ENCODE measurements at places on chromosomes 12 and 14. TPM values are rescaled to one million over a fixed set of nuclear protein-coding genes. Genes with fewer than 3 reads are reported as not detected.

FAM181A gene
- not detected for total RNA-seq

DNA sequence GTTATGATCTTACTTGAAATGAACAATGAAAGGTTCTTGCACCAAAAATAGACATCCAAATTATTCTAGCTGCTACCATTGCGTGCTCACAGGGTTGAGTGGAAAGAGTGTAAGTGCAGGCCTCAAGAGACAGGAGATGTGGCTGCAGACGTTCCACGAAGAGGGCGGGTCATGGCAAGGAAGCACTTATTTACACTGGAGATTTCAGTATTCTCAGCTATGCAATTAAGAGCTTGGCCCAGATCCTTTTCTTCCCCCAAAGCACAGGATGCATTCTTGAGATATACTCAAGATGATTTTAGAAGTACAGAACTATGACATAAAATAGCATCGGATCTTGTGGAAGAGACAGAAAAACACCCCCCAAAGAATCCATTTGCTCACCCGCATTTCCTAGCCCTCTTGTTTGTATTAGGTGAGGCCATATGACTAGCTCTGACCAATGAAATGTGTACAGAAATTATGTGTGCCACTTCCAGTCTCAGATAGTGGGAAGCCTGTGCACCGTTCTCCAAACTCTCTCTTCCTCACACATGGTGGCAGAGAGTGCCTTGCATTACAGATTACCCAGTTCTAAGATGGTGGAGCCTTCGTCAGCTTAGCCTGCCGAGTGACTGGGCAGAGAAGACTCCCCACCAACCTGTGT is 261.4 kb downstream of the TTC8 start:
- H3K36me3 ChIP-seq: no peaks in the 10 kb centered on the region
- no peaks in the 10 kb centered on the region for H3K27me3 ChIP-seq
- no peaks in the 10 kb centered on the region for H3K4me1 ChIP-seq
- DNase-seq: peak; percentile 33
- no peak overlapping the region for H3K4me3 ChIP-seq

DNA sequence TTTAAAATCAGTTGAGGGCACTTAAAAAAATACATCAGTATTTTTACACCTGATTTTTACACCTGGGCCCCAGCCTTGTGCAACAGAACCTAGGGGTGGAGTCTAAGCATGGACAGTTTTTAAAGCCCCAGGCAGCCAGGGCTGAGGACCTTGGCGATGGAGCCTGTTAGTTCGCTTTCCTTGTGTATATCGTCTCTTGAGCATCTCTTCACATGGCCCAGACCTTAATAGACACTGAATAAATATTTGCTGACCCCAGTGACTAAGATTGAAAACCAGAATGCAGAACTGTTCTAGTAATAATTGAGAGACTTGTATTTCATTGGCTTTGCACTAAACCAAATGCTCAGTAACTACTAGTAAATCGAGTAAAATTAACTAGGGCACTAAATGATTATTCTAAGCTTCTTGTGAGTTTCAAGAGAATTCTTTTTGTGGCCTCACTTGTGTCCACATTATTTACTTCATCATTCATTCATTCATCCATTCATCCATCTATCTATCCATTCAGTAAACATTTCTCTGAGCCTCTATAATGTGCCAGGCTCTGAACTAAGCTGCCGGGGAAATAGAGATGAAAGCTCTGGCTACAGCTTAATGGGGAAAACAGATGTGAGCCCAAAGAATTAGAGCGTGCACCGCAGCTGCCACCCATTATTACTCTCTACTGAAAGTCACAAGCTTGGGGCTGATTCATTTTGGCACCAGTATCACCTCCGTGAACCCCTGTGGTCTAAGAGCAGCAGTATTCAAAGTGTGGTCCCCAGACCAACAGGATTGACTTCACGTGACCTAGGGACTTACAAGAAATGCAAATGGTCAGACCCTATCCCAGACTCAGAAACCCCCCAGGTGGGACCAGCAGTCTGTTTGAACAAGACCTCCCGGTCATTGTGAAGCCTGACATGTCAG is 30.7 kb upstream of the BCL7A start:
- H3K4me3 ChIP-seq: no peak overlapping the region
- H3K4me1 ChIP-seq: peaks cover 7% of the 10 kb centered on the region
- no peaks in the 10 kb centered on the region for H3K27me3 ChIP-seq
- DNase-seq: no peak

DNA sequence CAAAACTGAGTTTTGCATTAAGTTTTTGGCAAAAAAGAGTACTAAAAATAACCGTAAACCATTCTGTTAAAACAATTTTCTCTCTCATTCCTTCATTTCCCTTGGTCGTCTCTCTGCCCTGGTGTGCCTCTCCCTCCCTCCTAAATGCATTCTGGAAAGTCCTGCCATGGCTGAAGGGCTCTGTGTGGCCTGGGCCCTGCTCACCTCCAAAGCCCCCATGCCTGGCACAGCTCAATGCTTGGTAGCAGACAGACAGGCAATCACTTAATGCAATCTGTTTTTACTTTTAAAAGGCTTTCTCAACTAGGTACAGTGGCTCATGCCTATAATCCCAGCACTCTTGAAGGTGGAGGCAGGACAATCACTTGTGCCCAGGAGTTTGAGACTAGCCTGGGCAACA is 47.8 kb downstream of the CDC42BPB start:
- H3K27ac ChIP-seq: no peak overlapping the region
- no peaks in the 10 kb centered on the region for H3K36me3 ChIP-seq
- DNase-seq: no peak
- no peak overlapping the region for H3K4me3 ChIP-seq
- H3K4me1 ChIP-seq: peaks cover 5% of the 10 kb centered on the region
- no peaks in the 10 kb centered on the region for H3K27me3 ChIP-seq

LRP1-AS gene
- total RNA-seq: not detected

CCDC196 gene
- total RNA-seq: not detected

DNA sequence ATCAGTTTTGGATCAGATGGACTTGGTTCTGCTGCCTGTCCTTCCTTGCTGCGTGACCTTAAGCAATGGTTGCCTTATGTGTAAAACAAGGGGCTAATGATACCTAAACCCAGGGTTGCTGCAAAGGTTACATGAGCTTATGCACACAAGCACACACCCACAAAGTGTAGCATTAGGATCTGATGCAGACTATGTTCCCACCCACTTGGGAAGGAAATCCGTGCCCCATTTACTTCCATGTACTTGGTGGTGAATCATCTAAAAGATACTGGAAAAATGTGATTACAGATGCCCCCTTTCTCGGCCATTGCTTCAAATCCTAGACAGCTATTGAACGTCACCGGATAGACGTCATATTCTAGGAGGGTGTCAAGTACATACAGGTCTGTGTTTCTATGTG is 87.1 kb downstream of the PRKCH start:
- no peaks in the 10 kb centered on the region for H3K4me1 ChIP-seq
- no peaks in the 10 kb centered on the region for H3K27me3 ChIP-seq
- H3K4me3 ChIP-seq: no peak overlapping the region
- DNase-seq: no peak
- no peaks in the 10 kb centered on the region for H3K36me3 ChIP-seq

GRCh38 chr12:98179151-98179550 is 336.2 kb upstream of the TMPO start:
- no peak for DNase-seq
- no peak overlapping the region for H3K4me3 ChIP-seq
- H3K27me3 ChIP-seq: no peaks in the 10 kb centered on the region
- no peaks in the 10 kb centered on the region for H3K4me1 ChIP-seq
- H3K27ac ChIP-seq: no peak overlapping the region

DNA sequence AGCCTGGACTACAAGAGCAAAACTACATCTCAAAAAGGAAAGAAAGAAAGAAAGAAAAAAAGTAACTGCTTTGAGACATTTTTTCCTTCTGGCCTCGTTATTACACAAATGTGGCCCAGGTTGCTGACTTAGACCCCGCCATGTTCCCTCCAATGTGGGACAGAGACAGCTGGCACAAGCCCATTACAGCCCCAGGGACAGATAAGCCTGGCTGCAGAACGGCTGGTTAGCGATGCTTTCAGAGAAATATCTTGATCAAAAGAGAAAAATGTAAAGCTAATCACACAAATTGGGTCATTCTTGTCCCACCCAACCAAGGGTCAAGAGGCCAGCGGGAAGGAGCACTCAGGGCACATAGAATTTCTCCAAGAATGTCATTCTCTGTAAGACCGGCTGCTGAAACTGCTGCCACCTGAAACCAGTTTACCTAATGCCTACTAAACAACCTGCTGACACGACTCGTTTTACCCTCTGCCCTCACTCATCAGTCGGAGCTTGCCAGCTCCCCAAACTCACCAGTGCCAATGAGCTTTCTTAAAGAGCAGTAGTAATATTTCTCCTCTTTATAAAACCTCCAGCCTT is 63.1 kb downstream of the TNFAIP2 start:
- no peak overlapping the region for H3K27ac ChIP-seq
- no peak overlapping the region for H3K4me3 ChIP-seq
- H3K36me3 ChIP-seq: no peaks in the 10 kb centered on the region
- DNase-seq: no peak
- peaks cover 32% of the 10 kb centered on the region for H3K4me1 ChIP-seq

MGP gene
- total RNA-seq: 162 TPM

- H3K27ac ChIP-seq: no peak overlapping the region
- H3K4me1 ChIP-seq: no peaks in the 10 kb centered on the region
- no peak for DNase-seq
- H3K36me3 ChIP-seq: no peaks in the 10 kb centered on the region
- H3K4me3 ChIP-seq: no peak overlapping the region
- no peaks in the 10 kb centered on the region for H3K27me3 ChIP-seq
Measured at GRCh38 chr12:96166765-96167164, 27.4 kb upstream of the ELK3 start.

- H3K27ac ChIP-seq: no peak overlapping the region
- H3K4me1 ChIP-seq: no peaks in the 10 kb centered on the region
- no peaks in the 10 kb centered on the region for H3K36me3 ChIP-seq
- H3K4me3 ChIP-seq: no peak overlapping the region
- no peaks in the 10 kb centered on the region for H3K27me3 ChIP-seq
- no peak for DNase-seq
Measured at GRCh38 chr12:13853471-13853870, 127.9 kb downstream of the GRIN2B start.

DNA sequence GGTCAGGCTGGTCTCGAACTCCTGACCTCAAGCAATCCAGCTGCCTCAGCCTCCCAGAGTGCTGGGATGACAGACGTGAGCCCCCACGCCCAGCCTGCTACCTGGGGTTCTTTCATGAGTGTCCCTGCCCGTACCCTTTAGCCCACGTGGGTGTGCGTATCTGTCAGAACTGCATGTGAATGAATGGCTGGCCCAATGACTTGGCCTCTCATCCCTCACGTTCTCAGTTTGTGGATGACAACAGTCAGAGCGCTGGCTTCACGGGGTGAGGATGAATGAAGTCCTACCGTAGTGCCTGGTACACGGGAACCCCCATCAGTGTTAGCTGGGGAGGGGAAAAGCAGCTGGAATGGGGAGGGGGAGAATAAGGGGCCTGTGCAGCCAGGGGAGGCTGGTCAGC is 16.1 kb upstream of the ZDHHC22 start:
- DNase-seq: no peak
- no peak overlapping the region for H3K27ac ChIP-seq
- H3K36me3 ChIP-seq: no peaks in the 10 kb centered on the region
- H3K4me3 ChIP-seq: no peak overlapping the region
- H3K27me3 ChIP-seq: no peaks in the 10 kb centered on the region

DNA sequence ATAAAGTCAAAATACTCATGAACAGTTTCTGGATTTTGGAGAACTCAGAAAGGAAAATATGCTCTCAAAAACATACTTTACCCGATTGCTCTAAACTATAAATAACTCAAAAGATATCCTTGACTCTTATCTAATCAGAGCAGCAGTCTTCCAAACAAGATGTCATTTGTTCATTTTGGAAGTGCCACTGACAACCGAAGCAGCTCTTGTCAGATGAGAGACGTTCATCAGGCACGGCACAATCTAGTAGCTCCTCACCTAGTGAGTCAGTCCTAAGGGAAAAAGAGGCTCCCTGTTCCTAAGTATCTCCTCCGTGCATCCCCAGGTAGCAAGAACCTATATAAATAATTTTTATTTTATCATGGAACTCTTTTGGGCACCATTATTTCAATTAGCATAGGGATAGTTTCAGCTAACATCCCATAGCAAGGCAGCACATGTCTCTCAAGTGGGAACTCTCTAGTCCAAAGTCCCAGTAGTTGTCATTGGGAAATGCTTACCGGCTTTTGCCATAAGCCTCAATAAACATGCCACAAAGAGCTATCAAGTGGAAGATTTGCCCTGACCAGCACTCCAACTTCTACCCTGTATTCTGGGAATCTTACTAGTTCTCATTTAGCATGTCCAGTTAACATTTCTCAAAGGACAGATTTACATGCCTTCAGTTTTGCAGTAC is 14.1 kb upstream of the TMEM263 start:
- no peak for DNase-seq
- no peak overlapping the region for H3K27ac ChIP-seq
- no peaks in the 10 kb centered on the region for H3K36me3 ChIP-seq
- no peaks in the 10 kb centered on the region for H3K4me1 ChIP-seq
- no peak overlapping the region for H3K4me3 ChIP-seq

- no peak for DNase-seq
- no peaks in the 10 kb centered on the region for H3K27me3 ChIP-seq
- no peak overlapping the region for H3K4me3 ChIP-seq
- H3K36me3 ChIP-seq: no peaks in the 10 kb centered on the region
- H3K27ac ChIP-seq: no peak overlapping the region
Measured at GRCh38 chr14:52922656-52923055, 28.2 kb downstream of the FERMT2 start.

- H3K36me3 ChIP-seq: no peaks in the 10 kb centered on the region
- no peaks in the 10 kb centered on the region for H3K4me1 ChIP-seq
- no peaks in the 10 kb centered on the region for H3K27me3 ChIP-seq
- no peak overlapping the region for H3K4me3 ChIP-seq
Measured at GRCh38 chr12:47983541-47984115, 20.2 kb downstream of the TMEM106C start.

DNA sequence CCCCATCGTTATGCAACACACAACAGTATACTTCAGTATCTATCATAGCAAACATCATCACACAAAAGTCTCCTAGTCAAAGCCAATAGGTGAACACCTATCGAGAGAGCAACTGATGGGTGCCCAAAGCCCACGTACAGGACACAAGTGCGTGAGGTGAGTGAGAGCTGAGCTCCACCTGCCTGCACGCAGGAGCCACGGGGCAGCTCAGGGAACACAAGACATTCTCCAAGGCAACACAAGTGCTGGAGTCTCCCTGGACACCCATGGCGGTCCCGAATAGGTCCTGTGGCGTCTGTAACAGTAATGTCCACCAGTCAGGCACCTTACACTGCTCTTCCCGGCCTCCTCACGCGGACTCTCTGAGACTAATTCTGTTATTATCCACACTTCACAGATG is 44.3 kb downstream of the CDC42BPB start:
- DNase-seq: no peak
- H3K4me3 ChIP-seq: no peak overlapping the region
- H3K36me3 ChIP-seq: peaks cover 2% of the 10 kb centered on the region
- H3K27ac ChIP-seq: no peak overlapping the region
- H3K27me3 ChIP-seq: no peaks in the 10 kb centered on the region
- peaks cover 26% of the 10 kb centered on the region for H3K4me1 ChIP-seq
